Tongue (tissue), 3 donors: ENCODE measurements at places on chromosomes 3 and 15. TPM values are rescaled to one million over a fixed set of nuclear protein-coding genes. Genes with fewer than 3 reads are reported as not detected.

The POLQ gene
- total RNA-seq = 3.7 TPM

DNA sequence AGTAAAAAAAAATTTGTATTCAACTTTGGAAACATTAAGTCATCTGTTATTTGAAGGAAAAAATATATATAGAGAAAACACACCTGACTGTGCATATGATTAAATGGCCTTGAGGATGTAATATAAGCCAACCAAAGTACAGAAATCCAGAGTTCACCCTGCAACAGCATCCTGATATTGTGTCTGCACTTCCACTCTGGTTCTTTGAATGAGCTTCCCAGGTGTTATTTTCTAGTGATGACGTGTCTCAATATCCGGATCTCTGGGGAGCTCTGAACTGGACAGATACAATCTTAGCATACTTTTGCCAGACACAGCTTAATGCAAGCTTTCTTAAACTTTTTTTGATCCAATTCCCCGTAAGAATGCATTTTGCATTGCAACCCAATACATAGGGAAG is 19.5 kb upstream of the PIK3CB start:
- no peak for DNase-seq

GRCh38 chr3:9951598-9951961 is 628 bp downstream of the PRRT3 start:
- DNase-seq = no peak

The CRABP1 gene
- total RNA-seq = 21.6 TPM

DNA sequence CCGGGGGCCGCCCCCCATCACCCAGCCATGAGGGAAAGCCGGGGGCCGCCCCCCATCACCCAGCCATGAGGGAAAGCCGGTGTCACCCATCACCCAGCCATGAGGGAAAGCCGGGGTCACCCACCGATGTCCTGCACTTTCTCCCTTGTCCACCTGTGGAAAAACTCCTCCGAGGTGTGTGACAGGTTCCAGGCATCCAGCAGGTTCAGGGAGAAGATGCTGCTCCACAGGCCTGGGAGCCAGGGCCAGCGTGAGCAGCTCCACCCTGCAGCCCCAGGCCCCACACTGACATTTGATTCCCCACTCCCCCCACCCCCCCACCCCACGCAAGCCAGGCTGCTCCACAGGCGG is 15.5 kb upstream of the EHD4 start:
- no peak for DNase-seq

DNA sequence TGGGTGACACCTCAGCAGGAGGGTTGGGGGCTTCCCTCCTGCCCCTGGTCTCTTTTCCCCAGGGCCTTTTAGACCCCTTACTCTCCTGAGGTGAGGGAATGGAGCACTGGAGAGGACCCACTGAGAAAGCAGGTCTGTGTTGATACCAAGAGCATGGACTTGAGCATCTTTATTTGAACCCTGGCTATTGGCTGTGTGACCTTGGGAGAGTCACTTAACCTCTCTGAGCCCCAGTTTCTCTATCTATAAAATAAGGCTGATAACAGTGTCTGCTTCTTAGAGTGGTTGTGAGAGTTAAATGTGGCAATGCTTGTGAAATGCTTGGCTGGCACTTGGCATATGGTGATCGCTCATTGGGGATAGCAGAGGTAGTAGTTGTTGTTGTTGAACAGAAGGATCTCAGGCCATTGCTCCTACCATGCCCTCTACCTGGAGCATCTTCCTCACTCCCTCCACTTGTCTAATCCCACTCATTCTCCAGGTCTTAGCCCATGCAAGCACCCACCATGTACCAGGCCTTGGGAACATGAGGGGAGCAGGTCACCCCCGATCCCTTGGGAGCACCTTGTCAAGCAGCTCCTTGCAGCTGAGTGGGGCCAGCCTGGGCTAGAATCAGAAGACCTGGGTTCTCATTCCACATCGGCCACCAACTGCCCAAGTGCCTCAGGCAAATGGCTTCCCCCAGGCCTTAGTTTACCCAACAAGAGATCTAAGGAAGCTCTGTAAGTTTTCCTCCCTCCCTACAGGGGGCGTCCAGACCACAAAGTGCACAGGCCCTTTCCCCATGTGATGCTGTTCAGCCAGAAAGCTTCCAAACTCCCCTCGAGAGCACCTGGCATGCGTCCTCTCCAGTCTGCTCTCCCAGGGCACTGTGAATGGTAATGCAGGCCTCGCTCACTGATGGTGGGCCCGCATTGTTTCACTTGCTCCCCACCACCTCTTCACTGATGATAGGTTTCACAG is 96.7 kb downstream of the LSM3 start:
- no peak for DNase-seq

The RPL32 gene
- total RNA-seq = 1,539 TPM
